Mesothelial cell of epicardium (in vitro differentiated cells): ENCODE measurements at places on chromosomes 3 and 15. TPM values are rescaled to one million over a fixed set of nuclear protein-coding genes. Genes with fewer than 3 reads are reported as not detected.

The CLSTN2 gene
- 14.4 to 18.2 TPM (median 17.3 TPM) in 3 replicates for total RNA-seq

The TMC3 gene
- total RNA-seq = 0.04 to 0.05 TPM in 2 of 3 replicates, not detected in the other

The CFAP91 gene
- 7.1 to 10.9 TPM (median 8.7 TPM) in 3 replicates for total RNA-seq

The LSAMP gene
- 30.1 to 34.6 TPM (median 32.3 TPM) in 3 replicates for total RNA-seq

The ANKUB1 gene
- total RNA-seq = 0.13 to 0.34 TPM in 2 of 3 replicates, not detected in the other

The PLA2G4E gene
- total RNA-seq = not detected in 3 replicates

The PCOLCE2 gene
- total RNA-seq = 3.8 to 4.6 TPM (median 4.2 TPM) in 3 replicates

The ABHD14A gene
- 13.7 to 15.5 TPM (median 14.8 TPM) in 3 replicates for total RNA-seq

The TEX55 gene
- total RNA-seq = not detected in 3 replicates

The TMEM212 gene
- not detected in 3 replicates for total RNA-seq

The DYNLT2B gene
- total RNA-seq = 17.5 to 18.5 TPM (median 17.6 TPM) in 3 replicates

The NPRL2 gene
- 19.9 to 23.4 TPM (median 23.3 TPM) in 3 replicates for total RNA-seq

The SLC2A2 gene
- total RNA-seq = not detected in 3 replicates

The BTLA gene
- not detected in 3 replicates for total RNA-seq

The ROPN1B gene
- not detected in 3 replicates for total RNA-seq

The ANKDD1A gene
- total RNA-seq = 3.7 to 4.1 TPM (median 4.1 TPM) in 3 replicates

The CYP19A1 gene
- not detected in 3 replicates for total RNA-seq

The CCR5 gene
- total RNA-seq = not detected in 3 replicates

The SLC22A14 gene
- total RNA-seq = 0.20 to 0.22 TPM in 2 of 3 replicates, not detected in the other

The GPR171 gene
- not detected in 3 replicates for total RNA-seq

The LMOD3 gene
- total RNA-seq = not detected in 3 replicates

The IGSF11 gene
- total RNA-seq = 1.2 to 2.0 TPM (median 1.8 TPM) in 3 replicates

The TMEM158 gene
- total RNA-seq = 3.6 to 5.1 TPM (median 4.3 TPM) in 3 replicates

The PLAAT1 gene
- total RNA-seq = 1.7 to 2.7 TPM (median 2.1 TPM) in 3 replicates

The BNC1 gene
- 49.5 to 54.0 TPM (median 50.9 TPM) in 3 replicates for total RNA-seq

The STRIT1 gene
- not detected in 3 replicates for total RNA-seq
